ENCODE measurements at places on chromosomes 16 and 17.

- DNase-seq, result no peak
Observed at GRCh38 chr17:31854672-31855071, 4.4 kb downstream of the COPRS start.

DNA sequence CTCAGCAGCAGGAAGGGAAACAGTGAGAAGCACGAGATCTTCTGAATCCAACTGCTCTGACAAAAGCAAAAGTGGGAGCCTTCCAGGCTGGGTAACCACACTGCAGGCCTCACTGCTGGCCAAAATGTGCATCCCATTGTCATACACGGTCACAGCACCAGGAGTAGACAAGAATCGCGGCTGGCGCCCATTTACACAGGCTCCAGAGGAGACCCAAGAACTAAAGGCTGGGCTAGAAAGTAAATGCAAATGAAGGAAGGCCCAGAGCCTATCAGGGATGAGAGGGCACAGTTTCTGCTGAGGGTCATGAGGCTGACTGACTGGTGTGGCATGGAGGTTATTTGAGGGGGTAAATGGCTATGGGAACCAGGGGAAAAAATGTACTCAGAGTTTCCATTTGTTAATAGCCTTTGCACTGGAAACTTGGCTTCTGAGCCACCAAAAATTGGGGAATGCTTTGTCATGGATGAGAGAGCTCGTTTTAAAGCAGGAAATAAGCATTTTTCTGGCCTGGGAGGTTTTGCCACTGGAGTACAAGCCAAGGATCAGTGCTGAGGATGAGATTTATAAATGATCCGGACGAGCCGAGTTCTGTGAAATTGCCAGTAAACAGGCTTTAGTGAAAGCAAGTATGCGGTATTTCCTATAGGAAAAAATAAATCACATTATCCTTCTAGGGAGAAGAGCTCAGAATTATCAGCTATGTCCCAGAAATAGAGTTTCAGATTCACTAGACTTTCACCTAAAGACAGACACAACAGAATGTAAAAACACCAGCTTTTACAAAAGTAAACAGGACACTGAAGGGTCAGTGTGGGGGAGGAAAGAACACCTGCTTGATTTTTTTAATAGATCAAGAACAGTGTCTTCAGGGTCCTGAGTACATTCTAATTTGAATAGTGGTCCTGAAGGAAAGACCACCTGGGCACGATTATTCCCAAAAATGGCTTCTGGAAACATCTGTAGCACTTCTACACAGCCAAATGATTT lies 66.9 kb upstream of the GSG1L start:
- DNase-seq, result no peak

DNA sequence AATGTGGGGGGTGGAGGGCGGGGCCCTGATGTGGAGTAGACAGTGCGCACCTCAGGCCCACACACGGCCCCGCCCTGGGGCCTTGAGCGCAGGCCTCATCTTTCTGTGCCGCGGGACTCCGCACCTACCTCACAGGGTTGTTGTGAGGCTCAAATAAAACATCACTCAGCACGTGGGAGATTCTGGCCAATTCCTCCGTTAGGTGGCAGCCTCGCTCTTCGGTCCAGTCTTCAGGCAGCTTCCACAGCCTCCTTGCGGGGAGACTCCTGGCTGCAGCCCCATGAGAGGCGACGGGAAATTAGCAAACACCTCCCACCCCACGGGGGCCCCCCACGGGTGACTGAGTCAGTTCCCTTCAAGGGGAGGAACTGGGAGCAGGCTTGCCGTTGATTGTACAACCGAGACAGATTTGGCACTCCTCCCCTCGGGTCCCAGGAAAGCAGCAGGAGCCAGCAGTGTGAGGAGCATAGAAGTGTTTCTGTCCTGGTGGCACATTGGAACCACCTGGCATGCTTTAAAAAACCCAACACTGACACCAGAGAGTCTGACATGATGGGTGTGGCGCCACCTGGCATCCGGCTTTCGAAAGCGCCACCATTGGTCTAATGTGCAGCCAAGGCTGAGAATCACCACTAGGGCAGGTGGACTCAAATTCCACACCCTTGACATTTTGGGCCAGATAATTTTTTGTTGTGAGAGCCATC lies 7.6 kb downstream of the MRM1 start:
- peak; percentile 39 for DNase-seq

GRCh38 chr17:58377093-58377601 lies 25.1 kb upstream of the SUPT4H1 start:
- DNase-seq, result no peak

DNA sequence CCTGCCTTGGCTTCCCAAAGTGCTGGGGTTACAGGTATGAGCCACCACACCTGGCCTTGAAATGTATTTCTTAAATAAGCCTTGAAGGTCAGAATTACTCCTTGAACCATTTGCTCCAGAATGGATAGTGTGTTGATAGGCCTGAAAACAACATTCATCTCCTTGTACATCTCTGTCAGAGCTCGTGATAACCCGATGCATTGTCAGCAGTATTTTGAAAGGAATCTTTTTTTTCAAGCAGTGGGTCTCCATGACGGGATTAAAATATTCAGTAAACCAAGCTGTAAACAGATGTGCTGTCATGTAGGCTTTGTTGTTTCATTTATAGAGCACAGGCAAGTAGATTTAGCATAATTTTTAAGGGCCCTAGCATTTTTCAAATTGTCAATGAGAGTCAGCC lies 16.6 kb downstream of the NSRP1 start:
- no peak for DNase-seq

DNA sequence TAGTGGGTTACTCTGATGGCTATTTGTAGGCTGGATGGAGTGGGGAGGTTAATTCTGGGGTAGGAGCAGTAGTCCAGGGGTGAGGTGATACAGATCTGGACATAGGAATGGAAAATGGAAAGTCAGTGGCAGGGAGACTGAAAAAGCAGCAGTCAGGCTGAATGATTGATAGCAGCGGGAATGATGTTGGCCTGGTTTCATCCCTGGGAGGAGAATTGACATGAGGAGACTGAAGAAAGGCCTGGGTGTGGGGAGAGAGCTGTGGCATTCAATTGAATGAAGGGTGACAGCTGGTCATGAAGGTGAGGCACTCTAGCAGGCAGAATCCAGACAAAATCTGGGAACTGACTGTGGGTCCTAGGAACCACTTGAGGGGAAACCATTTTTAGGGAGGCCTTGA lies 34.7 kb upstream of the CLEC18A start:
- DNase-seq, result no peak

- DNase-seq, result no peak
Observed at GRCh38 chr17:75153780-75154194, 525 bp downstream of the JPT1 start.

GRCh38 chr16:50292566-50292948 lies 26.2 kb downstream of the ADCY7 start:
- no peak for DNase-seq

DNA sequence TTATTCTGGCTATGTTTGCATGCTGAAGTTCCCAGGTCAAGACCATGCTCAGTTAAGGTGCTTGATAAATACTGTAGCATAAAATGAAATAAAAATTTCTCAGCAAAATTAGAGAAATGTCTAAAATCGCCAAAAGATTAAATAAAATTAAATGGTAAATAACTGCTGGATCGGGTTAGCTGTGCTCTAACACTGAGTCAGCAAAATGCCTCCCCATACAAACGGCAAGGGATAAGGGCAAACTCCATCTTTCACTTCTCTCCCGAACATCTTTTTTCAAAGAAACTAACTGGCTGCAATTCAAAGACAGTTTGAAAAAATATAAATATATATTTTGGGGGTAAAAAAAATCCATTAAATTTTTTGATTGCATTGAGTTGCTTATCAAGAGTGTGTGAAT lies 162.2 kb upstream of the ZFHX3 start:
- no peak for DNase-seq

GRCh38 chr17:49054342-49055092 lies 57.3 kb downstream of the IGF2BP1 start:
- DNase-seq, result no peak

DNA sequence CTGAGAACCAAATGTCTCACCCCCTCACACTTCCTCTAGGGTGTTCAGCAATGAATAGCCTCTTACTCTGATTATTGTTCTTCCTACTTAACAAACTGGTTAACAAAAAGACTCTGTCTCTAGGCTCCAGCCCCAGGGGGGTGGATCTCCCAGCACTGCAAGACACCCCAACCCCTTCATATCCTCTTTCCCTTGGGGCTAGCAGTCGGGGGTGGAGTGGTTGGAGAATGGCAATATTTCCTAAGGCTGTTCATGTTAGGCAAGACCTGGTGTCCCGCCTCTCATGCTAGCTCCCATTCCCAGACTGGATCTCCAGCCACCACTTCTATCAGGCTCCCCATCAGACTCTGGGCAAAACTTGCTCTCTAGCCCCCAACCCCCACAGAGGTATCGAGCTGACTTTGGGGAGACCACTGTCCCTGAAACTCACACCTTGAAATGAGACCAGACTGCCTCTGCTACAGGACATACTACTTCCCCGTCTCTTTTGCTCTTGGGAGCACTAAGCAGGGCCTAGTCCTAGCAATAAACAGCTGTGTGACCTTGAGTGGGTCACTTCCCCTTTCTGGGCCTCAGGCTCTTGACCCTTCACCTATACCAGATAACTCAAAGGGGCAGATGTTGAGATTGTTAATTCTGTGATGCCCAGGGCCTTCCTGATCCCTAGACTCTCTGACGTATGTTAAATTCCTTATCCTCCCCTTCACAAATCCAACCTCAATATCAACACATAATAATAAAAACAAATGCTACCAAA lies 2.4 kb downstream of the SLC25A35 start:
- DNase-seq, result no peak

DNA sequence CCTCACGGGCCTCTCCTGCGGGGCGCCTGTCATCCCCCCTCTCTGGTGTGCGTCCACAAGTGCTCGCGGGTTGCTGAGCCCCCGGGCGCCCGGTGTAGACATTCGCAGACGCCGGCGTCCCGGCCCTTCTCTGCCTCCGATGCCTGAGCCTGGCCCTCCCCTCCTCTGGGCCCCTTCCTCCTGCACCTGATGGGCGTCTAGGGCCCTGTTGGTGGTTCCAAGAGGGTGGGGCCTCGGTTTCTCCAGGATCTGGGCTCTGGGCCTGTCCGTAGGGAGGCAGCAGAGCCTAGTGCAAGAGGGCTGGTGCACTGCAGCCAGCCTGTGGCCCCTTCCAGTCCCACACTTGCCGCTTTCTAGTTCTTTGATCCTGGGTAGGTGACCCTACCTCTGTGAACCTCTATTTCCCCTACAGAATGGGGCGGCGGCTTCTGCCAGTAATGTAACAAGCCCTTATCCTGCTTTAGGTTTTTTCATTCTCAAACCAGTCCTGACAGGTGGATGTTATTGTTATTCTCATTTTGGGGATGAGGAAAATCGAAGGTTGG lies 623 bp downstream of the E4F1 start:
- no peak for DNase-seq

DNA sequence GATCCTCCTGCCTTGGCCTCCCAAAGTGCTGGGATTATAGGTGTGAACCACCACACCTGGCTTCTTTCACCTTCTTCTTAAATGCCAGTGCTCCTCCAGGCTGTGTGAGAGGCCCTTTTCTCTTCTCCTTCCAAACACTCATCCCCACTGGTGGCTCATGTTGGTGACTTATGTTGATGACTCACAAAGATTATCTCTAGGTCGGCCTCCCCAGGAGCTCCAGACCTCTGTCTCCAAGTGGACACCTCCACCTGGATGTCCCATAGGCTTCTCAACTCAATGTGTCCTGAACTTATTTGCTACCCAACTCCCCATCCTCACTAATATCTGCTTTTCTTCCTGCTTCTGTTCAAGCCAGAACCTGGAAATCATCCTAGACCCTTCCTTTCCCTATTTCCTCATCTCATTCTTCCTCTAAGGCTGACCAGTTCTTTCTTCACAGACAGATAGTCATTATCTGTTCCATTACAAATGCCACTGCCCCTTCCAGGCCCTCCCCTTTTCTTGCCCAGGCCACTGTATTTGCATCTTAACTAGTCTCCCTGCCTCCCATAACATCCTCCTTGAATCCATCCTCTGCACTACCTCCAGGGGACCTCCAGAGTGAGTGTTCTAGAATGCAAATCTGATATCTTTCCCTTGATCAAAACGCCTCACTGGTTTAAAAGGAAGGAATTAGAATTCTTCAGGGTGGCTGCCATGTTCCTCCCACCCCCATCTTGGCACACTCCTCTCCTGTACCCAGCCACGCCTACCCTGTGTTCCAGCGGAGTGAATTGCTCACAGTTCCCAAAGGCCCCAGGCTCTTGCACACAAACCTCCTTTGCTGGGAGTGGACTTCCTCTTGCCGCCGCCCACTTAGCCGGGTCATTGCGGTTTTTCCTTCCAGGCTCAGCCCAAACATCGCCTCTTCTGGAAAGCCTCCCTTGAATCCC lies 34.8 kb upstream of the FBXO47 start:
- DNase-seq, result no peak

DNA sequence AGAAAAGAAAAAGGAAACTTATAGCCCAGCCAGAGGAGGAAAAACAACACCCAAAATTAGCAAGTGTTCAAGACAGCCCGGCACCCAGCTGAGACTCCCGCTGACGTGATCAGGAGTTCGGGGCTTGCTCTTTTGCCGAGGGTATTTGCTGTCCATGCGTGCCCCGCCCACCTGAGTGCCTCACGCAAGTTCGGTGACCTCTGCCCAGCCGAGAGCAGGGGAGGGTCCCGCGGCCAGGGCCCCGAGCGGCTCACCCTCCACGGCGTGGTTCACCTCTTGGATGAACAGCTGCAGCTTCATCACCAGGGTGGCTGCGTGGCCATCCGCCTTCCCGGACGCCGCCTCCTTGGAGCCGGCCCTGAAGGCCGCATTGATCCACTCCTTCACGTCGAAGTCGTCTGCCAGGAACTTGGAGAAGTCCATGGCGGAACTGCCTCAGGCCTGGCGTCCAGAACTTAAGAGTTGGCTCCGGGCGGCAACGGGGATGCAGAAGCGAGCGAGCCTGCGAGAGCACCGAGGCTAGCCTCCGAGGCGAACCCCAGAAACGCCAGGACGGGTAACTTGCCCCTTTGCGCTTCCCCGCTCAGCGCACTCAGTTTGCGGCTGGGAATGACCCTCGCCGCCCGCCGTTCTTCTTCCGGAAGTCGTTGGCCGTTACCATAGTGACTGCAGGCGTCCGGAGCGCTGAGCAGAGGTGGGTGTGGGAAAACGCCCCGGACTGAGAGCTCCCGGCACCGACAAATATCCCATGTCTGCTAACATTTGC lies at the start of gene COG7:
TSS of gene COG7 (minus strand) at position 618 of the 766 bp plus-strand sequence. CDS start at position 423, 195 bp downstream.
- DNase-seq, result peak; percentile 39

DNA sequence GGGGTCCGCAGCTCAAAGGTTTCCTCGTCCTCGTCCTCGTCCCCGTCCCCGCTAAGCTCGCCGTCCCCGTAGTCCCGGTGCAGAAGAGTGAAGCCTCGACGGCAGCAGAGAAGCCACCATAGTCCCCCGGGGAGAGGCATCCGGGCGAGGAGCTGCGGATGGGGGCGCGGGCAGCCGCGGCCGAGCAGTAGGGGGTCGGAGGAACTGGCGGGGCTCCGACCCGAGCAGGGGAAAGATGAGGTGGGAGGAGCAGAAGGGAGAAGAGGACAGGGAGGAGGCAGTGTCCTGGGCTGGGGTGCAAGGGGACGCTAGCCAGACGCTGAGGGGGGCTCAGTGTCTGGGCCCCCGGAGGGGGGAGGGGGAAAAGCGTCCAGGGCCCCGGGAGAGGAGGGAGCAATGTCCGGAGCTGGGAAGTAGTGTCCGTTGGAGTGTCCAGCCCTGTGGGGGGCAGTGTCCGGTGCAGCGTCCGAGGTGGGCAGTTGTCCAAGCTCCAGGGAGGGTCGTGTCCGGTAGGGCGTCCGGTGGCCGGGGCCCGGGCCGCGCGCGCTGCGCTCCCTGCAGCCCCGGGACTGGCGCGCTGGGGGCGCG lies at the start of gene PLEKHH3:
TSS of gene PLEKHH3 (minus strand) at position 571 of the 588 bp plus-strand sequence. CDS start at position 140, 431 bp downstream.
- peak; percentile 40 for DNase-seq

- DNase-seq, result no peak
Observed at GRCh38 chr16:72125635-72126428, 32.2 kb downstream of the DHX38 start.

GRCh38 chr17:45136846-45137560 lies 1.5 kb downstream of the ACBD4 start:
- no peak for DNase-seq

All from NCI-H1694 treated with DMSO at 0.1 percent for 48 hours (cell line).